ENCODE measurements at places on chromosomes 7 and 10.

DNA sequence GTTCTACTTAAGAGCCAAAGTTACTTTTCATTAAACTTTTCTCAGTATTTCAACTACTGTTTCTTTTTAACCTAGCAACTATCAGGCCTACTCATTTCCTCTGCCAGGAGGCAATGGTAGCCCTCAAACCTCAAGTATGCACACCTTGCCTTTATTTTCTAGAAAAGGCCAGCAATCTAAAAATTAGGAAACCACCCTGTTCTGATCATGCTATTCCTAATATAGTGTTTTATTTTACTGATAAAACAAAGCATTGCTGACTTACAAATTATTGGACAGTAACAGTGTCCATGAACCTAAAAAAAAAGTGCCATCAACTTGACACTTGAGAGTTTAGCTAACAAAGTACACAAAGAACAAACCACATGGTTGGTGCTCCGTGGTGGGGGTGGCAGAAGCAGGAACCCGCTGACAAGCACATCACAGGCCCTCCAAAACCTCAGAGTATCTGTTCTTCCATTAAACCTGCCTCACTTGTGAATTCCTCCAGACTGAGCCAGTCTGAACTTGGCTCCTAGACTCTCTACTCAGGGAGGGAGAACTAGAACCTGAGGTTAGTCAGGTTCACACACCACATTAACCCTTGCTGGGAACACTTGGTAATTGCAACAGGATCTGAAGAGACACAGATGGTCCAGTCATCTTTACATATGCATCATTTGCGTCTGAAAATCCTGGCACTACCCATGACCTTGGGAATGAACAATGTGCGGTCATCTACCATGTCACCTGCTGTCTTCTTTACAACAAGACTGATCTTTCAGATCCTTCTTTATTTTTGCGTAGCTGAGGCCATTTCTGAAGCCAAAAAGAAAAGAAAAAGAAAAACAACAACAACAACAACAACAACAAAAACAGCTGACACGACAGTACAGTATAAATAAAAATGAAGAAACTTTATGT lies 31.9 kb downstream of the PIP4K2A start:
- DNase-seq: no peak

DNA sequence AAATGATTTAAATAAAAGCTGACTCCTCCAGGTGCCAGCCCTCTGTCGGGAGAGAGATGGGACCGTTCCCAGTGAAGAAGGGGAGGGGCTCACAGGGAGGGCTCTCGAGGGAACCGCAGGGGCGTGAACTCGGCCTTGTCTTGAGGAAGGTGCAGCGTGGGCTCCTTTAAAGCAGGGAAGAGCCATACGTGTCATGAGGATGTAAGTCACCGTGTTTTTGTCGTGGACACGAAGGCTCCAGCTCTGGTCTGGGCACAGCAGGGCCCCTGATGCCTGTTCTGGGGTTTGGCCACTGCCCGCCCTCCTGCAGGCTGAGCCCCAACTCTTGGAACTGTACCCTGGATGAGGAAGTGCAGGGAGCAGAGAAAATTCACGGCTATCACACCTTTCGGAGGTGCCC lies 45.0 kb downstream of the JAKMIP3 start:
- DNase-seq: peak; percentile 9

GRCh38 chr7:158710651-158711102 lies 6.1 kb upstream of the NCAPG2 start:
- no peak for DNase-seq

- no peak for DNase-seq
These were observed 76.9 kb downstream of the ELMO1 start for GRCh38 chr7:37371755-37372154.

- DNase-seq: no peak
These were observed 151.4 kb upstream of the PPP1R3A start for GRCh38 chr7:114070246-114070645.

DNA sequence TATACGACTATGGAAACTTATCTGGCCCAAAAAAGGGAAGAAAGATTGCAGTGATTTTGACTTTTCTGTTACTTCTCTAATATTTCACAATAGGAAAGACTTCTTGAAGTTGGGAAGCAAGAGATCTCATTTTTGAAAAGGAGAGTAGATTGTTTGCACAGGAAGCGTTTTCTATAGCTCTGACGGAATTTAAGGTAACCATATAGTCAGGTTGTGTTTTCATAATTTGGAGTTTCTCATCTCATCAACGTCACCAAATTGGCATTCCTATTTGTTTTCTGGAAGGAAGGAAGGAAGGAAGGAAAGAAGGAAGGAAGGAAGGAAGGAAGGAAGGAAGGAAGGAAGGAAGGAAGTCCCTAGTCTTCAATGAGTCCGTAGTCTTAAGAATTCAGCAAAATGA lies 732.0 kb downstream of the XPNPEP1 start:
- no peak for DNase-seq

GRCh38 chr7:34191771-34192479 lies 286.6 kb downstream of the BMPER start:
- no peak for DNase-seq

Measured in upper lobe of left lung (tissue), 6 donors.